ENCODE measurements at places on chromosomes 4 and X. TPM values are rescaled to one million over a fixed set of nuclear protein-coding genes. Genes with fewer than 3 reads are reported as not detected.

DNA sequence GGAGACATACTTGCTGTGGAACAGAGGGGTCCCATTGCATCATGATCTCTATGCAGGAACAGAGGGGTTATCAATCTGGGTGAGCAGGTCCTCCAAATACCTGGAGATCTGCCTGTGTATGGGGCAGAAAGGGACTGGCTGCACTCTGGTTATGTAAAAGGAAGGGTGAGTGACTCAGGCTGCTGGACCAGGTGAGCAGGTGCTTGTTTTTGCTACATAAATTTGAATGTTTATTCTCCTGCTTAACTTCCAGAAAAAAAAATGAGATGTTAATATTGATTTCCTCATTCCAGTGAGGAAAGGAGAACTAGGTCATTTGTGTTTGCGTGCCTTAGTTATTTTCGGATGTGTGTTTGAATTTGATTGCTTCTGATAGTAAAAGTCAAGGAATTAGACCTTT is 225.8 kb upstream of the TRAM1L1 start:
- no peak for DNase-seq

SEC31A gene
- 116 TPM for total RNA-seq

DMRTC1 gene
- not detected for total RNA-seq

DNA sequence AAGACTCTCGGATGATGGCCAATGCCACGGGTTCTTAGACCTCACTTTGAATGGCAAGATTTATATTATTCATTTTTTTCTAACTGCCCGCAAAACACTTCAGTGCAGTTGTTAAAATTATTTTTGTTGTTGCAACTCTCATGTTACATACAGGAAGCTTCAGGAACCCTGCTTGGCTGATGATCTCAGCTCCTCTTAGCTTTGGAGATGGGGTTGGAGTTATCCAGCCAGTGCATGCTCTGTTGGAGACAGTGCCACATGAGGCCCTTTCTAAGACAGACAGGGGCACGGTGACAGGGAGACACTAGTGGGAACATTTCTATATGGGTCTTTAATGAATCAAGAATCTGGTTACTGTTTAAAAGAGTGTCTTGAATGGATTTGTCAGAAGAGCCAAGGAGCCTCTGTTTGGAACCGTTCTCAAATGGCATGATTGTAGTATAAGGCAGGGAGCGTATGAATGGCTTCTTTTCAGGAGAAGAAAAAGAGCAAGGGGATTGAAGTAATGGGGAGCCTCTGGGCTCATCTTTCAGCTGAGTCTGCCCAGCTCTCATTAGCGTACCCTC is 61.9 kb upstream of the ENPP6 start:
- DNase-seq, result peak; percentile 16

MTNR1A gene
- total RNA-seq, result not detected
